ENCODE measurements at places on chromosomes 13 and 19. TPM values are rescaled to one million over a fixed set of nuclear protein-coding genes. Genes with fewer than 3 reads are reported as not detected.

DNA sequence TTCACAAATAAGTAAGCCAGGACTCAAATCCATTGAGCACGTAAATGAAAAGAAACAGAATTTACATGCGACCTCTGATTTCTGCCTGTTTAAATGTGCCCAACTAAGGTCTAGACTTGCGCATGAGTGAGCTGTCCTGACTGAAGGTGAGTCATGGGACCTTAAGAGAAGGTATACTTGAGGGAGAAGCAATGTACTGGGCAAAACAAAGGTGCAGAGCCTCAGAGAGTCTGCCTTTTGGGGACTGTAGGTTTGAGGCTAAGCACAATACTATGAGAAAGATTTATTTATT, 45.8 kb downstream of the UFM1 start:
- H3K27me3 ChIP-seq: no peaks in the 10 kb centered on the region
- peak overlapping the region; percentile 41 for H3K27ac ChIP-seq
- peak; percentile 34 for DNase-seq

Gene ZNF649
- 8.6 TPM for polyA plus RNA-seq

GRCh38 chr13:41674246-41674645, 216.9 kb downstream of the RGCC start:
- H3K27me3 ChIP-seq: no peaks in the 10 kb centered on the region
- H3K27ac ChIP-seq: no peak overlapping the region
- no peak for DNase-seq
- H3K4me1 ChIP-seq: no peaks in the 10 kb centered on the region

DNA sequence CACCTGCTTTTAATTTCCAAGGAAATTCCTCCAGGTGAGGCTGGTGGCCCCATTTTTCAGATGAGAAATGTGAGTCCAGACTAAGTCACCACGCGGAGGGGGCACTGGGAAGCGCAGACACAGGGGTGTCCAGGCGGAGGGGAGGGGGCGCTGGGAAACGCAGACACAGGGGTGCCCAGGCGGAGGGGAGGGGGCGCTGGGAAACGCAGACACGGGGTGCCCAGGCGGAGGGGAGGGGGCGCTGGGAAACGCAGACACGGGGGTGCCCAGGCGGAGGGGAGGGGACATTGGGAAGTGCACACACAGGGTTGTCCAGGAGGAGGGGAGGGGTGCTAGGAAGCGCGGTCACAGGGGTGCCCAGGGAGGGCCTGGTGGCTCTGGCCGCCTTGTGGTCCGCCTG, 3.5 kb downstream of the GRK1 start:
- no peaks in the 10 kb centered on the region for H3K27me3 ChIP-seq
- H3K36me3 ChIP-seq: no peaks in the 10 kb centered on the region
- no peak for DNase-seq
- no peak overlapping the region for H3K27ac ChIP-seq

DNA sequence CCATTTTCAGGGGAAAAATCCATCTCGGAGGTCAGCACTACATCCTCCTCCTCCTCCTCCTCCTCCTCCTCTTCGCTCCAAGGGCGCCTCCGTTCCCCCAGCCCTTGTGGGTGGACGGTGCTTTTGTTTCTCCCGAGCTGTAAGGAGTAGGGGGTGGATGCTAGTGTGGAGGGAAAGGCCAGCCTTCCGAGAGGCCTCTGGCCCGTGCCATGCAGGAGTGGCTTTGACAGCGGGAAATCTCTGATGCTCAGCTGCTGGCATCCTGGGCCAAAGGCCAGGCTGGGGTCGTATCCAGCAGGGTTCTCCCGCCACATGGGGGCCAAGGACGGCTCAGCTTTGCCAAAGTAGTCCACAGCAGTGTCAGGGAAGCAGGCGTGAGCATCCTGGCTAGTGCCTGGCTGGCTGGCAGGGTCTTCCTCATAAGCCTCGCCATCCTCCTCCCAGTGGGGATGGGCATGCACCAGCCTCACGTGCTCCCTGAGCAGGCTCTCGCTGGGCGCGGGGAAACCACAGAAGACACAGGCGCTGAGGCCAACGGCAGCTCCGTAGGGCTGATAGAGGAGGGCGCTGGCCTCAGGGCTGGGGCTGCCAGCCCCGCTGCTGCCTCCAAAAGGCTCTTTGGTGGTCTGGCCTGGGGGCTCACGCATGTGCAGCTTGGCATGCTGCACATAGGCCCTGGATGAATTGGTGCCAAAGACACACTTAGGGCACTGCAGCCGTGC, 10.5 kb downstream of the WIZ start:
- H3K27ac ChIP-seq: no peak overlapping the region
- H3K27me3 ChIP-seq: no peaks in the 10 kb centered on the region
- no peaks in the 10 kb centered on the region for H3K4me1 ChIP-seq

- no peaks in the 10 kb centered on the region for H3K36me3 ChIP-seq
- H3K27ac ChIP-seq: peak overlapping the region; percentile 94
- no peaks in the 10 kb centered on the region for H3K27me3 ChIP-seq
- H3K4me1 ChIP-seq: peaks cover 10% of the 10 kb centered on the region
- H3K4me3 ChIP-seq: peak overlapping the region; percentile 65
Measured at GRCh38 chr19:38375748-38376147, 1.4 kb downstream of the PSMD8 start.

Gene PBX4
- polyA plus RNA-seq: 4.3 TPM

- peak overlapping the region; percentile 66 for H3K27ac ChIP-seq
- DNase-seq: peak; percentile 38
- H3K4me1 ChIP-seq: peaks cover 7% of the 10 kb centered on the region
- H3K36me3 ChIP-seq: no peaks in the 10 kb centered on the region
- H3K27me3 ChIP-seq: no peaks in the 10 kb centered on the region
Measured at GRCh38 chr13:50200988-50201387, 185.7 kb downstream of the KCNRG start.

Measured in hepatocyte (in vitro differentiated cells).